Stimulated activated CD4-positive, alpha-beta T cell treated with anti-CD3 and anti-CD28 coated beads, Interleukin-12 subunit alpha, Interleukin-12 subunit beta, amount 100 ng/mL, for 24 hours (primary cell): ENCODE measurements at places on chromosomes 16 and 17.

DNA sequence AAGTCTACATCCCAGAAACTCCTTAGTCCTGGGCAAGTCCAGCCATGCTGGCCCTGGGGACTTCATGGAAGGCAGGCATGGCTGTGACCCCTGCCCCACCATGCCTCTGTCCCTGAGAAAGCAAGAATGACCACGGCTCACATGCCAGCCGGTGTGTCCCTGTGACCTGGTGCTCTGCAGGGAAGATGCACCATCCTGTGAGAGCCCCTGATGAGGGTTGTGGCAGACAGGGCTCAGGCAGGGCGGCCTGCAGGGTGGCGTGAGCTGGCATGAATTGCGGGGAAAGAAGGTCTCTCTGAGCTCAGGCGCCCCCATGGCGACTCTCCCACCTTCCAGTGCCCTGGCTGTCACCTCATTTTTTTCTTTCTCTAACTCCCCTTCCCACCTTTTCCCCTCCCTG, 260.3 kb downstream of the RBFOX3 start:
- no peak for DNase-seq

GRCh38 chr16:2039274-2040031, 8.2 kb downstream of the NTHL1 start:
- no peak for DNase-seq

DNA sequence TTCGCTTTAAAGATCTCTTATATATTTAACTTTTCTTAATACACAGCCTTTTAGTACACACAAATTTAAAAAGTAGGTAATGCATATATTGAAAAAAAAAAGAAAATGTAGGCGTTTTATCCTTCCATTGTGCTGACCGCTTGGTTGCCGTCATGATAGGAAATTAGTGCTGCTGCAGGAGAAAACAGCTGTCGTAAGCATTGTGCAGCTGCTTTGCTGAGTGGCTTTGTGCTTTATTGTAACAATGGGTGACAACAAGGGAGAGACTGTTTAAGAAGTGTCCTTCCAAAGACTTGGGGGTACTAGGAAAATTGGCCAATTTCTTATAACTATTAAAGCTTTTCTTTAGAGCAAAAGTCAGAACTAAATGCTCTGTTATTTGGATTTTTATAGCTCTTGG, 5.0 kb downstream of the HERPUD1 start:
- no peak for DNase-seq

- DNase-seq: no peak
These were observed 60.7 kb downstream of the OR1D5 start for GRCh38 chr17:3002538-3003295.

DNA sequence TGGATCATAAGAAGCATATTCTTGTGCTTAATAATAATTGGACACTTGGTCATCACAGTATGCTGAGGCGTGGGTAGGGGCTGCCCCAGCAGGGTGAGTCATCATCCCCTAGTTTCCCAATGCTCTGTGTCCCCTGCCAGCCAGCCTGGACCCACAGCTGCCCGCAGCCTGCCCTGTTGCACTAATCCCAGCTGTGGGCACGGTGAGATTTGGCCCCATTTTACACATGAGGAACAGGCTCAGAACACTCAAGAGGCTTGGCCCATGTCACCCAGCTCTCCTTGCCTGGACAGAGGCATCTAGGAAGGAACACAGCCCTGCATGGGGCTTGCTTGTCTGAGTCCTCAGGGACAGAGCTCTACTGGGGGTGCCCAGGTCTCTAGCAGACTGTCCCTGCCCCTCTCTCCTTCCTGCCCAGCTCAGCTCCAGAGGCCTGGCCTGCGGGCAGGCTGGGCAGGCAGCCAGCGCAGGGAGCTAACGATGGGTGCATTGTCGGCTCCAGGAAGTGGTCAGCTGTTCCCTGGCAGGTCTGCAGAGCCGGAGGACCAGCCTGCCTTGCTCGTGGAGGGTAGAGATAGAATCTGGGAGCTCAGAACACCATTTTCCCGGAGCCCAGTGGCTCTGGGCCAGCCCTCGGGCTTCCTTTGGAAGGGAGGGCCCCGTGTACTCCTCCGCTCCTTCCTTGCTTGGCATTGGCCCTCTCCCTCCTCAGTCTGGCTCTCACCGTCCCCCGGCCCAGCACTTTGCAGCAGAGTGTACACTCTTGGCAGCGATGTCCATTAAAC, 189.4 kb downstream of the RAB11FIP4 start:
- no peak for DNase-seq

GRCh38 chr17:20276421-20276820, 190.9 kb downstream of the LGALS9B start:
- DNase-seq: no peak

DNA sequence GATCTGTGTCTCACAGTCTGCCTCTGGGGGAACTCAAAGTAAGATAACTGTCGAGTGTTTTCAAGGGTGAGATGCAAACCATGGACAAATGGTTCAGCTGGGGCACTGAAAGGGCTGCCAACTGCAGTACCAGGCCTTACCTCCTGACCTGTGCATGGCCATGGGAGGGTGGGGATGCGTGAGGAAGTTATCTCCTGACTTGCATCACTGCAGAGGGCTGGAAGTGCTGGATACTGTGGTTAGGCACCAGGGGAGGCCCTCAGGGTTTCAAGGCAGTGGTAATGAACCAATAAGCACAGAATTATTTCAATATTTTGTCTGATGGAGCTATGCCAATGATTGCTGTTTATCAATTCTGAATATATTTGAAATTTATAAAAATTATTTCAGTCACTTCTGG, 159.2 kb downstream of the CYLD start:
- no peak for DNase-seq

DNA sequence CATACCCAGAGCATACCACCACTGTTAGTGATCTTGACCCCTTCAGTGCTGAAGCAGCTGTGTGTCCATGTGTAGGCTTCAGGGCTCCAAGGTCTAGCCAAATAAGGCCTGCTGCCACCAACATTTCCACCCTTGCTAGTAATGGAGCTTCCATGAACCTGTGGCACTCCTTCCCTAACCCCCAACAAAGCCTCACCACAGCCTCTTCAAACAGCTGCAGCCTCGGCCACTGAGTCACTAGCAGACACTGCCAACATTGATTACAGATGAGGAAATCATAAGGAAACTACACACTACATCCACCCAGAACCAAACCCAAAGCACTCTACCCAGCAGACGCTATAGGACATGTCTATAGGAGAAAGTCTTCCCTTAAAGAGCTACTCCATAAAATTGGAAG, 610.7 kb downstream of the KCNJ2 start:
- DNase-seq: no peak

DNA sequence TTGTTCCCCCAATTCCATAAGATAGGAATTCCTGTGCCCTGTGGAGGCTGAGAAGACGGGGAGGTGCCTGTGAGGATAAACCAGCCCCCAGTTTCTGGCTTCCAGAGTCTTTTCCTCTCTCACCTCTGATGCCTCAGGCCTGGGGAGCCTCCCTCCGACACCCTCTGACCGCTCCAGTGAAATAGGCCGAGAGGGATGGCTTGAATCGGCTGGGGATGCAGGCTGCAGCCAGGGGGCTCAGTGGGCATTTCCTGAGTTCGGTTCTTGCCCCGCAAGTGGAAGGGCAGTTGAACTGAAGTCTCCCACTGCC, 339.4 kb downstream of the SEC14L1 start:
- DNase-seq: no peak

DNA sequence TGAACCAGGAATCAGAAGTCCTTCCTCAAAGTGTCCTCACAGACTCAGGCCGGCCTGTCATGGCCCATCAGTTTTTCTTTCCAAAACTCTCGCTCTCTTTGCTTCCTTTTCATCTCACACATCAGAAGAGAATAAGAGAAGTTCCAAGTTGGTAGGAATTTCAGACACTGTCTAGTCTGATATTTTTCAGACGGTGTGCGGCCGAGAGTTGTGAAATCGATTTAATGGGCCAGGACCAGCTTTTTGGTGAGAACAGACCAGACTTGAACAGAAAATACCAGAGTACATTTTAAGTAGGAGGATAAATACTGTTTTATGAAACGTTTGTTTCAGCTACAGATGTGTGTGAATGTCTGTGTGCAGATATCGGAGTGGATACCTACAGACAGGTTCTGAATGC, 24.8 kb upstream of the RCVRN start:
- DNase-seq: no peak

DNA sequence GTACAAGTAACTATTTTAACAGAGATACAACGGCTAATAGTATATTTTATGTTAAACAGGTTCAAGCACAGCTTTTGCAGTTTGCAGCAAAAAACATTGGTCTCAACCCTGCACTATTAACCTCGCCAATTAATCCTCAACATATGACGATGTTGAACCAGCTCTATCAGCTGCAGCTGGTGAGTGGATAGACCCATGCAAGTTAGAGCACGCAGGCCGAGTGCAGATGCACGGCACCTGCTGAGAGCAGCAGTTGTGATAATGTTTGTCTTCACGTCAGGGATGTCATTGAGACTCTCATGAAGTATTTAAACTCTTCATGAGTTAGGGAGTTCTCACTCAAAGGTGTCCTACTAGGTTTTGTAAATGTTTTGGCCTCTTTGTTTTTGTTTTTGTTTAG, 45.6 kb downstream of the TMC6 start:
- no peak for DNase-seq

DNA sequence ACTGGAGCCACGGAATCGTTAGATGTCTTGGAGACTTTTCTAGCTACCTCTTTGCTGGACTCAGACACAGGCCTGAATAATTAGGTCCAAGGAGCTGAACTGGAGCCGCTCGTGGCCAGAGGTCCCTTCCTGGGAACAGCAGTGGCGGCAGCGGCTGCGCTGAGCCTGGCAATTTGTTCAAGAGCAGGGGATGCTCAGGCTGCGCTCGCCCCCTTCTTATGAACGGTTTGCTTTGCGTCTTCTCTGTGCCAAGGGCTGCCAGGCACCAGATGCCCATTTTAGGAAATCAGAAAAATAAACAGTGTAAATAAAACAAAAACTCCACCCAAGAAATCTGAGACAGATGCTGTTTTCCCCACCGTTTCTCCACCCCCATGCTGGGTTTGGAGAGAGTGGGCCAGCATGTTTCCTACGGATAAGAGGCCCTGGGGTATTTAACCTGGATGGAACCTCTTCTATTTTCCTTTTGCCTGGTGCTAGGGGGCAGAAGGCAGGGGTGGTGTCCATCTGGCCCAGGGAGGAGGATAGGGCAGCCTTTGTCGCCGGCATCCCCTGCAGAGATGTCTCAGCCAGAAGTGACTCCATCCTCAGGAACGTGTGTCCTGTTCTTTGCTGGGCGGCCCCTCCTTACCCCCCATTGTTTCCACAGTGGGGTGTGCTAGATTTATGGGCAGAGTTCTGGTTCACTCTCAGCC, 163.4 kb downstream of the SEC14L1 start:
- no peak for DNase-seq

DNA sequence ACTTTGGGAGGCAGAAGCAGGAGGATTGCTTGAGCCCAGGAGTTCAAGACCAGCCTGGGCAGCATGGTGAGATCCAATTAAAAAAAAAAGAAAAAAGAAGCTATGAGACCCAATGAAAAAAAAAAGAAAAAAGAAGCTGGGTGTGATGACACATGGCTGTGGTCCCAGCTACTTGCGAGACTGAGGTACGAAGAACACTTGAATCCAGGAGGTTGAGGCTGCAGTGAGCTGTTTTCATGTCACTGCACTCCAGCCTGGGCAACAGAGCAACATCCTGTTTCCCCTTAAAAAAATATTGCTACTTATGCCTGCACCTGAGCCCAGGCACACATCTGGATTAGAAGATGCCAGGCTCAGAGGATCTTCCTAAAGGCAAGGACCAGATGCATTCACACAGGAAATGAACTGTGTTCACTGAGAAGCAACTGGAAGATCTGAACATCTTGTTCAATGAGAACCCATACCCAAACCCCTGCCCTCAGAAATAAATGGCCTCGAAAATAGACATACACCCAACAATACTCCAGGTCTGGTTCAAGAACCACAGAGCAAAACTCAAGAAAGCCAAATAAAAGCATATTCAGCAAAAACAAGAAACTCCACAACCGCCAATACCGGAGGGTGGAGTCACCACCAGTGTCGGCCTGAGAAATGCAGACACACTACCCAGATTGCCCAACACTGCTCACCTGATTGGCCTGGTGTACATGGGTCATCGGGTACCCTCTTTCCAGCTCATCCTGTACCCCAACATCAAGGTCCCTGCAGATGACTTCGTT, 4.4 kb downstream of the RNF135 start:
- DNase-seq: no peak

DNA sequence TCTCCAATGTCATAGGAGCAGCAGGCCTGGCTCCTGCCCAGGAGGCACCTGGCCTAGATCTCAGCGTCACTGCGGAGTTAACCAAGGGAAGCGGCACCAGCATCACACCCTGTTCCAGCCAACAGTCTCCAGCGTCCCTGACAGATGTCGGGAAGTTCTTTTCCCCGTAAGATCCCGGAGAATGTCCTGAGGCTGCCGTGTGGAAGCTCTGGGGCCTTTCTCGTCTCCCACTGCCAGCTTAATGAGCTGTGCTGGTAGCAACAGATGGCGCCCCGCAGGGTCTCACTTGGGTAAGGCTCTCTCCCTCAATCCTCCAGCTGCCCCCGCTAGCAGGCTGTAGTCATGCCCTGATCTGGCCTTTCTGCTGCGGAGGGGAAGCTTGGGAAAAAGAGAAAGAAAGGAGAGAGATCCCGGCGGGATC, 57.5 kb downstream of the MARCHF10 start:
- DNase-seq: no peak

GRCh38 chr17:11559601-11560000, 38.7 kb upstream of the DNAH9 start:
- DNase-seq: no peak

DNA sequence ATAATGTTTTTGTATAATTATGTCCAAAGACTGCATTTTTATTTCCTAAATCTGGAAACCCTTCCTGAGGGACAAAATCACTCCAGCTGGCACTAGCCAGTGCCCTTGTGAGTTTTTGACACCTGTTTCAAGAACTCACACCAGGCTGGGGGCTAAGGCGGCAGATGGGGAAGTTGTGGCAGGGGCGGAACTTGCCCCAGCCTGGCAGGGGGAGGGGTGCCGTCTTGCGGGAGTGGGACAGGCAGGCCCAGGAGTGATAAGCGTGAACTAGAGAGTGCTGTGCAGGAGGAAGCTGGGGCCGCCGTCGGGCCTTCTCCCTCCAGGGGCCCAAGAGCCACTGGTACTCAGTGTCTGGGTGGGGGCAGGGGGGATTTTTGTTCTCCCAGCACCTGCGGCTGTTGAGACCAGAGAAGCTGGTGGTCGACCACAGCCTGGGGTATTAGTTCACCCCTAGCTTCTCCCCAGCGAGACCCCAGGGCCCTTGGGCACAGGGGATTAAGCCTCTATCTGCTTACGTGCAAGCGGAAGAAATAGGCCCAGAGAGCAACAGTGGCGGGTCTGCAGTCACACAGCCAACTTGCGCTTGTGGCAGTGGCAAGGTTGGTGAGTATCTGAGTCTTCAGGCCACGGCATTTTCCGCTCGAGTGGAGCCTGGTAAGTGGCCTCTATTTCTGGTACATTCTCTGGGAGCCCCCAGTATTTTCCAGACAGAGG, 40.2 kb upstream of the PLCG2 start:
- no peak for DNase-seq
